Mucosa of descending colon (tissue), 3 donors: ENCODE measurements at places on chromosomes 7 and 10.

DNA sequence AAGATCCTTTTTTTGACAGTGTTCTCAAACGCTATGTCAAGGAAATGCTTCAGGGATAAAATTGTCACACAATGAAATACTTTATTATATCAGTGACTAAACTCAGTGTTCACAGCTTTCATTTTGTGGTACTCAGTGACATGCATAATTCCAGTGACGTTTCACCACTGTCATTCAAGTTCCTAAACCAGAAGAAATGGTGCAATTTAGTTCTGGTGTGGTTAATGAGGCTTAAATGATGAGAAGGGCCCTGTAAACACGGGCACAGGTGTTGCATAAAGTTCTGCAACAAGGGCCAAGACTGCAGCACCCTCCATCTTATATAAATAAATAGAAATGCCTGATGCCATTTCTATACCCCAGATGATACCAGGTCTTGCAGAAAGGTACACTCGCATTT, 1247.1 kb downstream of the GATA3 start:
- DNase-seq: no peak

DNA sequence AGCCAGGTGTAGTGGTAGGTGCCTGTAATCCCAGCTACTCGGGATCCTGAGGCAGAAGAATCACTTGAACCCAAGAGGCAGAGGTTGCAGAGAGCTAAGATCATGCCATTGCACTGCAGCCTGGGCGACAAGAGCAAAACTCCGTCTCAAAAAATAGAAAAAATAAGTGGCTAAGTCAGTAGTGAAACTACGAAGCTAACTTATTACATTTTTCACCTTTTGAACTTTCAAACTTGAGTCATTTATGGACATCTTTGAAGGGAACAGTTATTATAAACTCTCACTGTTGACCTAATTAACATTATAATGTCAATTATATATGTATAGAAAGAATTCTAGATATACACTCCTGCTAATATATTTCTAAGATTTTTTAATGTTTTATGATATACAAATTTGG, 541.5 kb upstream of the C7orf33 start:
- DNase-seq: no peak

GRCh38 chr10:42933448-42934340, 143.2 kb upstream of the RET start:
- DNase-seq: peak; percentile 43

DNA sequence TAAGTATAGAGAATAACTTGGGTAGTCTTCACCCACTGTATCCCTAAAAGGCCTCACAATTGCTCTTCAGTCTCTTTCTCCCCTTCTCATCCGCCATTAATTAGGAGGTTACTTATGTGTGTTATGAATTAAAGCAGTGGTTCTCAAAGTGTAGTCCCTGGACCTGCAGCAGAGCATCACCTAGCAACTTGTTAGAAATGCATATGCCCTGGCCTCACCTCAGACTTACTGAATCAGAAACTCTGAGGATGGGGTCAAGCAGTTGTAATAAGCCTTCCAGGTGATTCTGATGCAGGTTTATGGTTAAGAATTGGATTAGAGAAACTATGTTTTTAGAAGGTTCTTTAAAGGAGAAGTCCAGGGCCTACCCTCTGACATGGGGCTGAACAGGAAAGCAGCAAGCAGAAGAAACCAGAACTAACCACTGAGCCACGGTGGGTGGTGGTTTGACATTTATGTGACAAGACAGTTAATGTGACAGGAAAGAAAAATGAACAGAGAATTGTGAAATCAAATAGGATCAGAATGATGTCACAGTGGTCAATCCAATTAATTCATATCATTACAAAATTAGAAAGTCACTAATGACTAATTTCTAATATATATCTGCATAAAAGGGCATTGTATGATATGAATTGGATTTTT, 37.6 kb downstream of the ENTPD1 start:
- peak; percentile 29 for DNase-seq

DNA sequence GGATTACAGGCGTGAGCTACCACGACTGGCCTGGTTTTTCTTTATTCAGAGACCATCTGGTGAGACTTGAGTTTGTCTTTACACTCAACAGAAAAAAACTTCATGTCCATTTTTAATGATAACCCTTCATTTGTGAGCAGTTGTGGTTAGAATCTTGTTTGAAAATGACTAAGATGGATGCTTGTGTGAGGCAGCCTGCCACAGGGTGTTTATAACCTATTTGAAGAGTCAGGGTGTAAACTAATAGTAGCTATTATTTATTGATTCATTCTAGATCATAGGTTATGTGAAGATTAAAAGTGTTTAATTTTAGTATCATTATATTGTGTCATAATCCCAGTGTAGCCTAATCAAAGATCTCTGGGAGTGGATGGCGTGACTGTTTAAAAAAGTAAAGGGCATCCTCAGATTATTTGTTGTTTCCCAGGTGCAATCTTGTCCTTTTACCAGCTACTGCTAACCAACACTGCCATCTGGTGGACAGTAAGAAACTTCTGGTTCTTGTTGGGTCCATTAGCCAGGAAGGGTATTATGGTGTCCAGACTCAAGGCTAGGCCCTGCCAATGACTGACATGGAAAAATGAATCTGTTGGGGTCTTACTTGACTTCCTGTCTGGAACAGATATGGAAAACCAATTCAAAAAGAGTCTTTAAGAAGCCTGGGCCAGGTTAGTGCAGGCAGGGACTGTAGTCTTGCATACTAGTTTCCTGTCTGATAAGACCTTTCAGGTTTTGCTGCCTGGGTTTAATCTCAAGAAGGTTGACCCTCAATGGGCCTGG, 24.9 kb downstream of the NRBF2 start:
- DNase-seq: no peak

GRCh38 chr10:77888356-77888703, 38.2 kb downstream of the DLG5 start:
- no peak for DNase-seq
